ENCODE measurements at places on chromosomes 11 and 22.

- DNase-seq, result no peak
Observed at GRCh38 chr11:18005376-18006129, 7.3 kb downstream of the SERGEF start.

GRCh38 chr22:36700711-36701670 is 2.6 kb downstream of the CACNG2 start:
- no peak for DNase-seq

GRCh38 chr22:26949193-26949592 is 291.8 kb downstream of the MIAT start:
- DNase-seq, result peak; percentile 1

GRCh38 chr11:14089690-14090462 is 127.4 kb downstream of the SPON1 start:
- no peak for DNase-seq

DNA sequence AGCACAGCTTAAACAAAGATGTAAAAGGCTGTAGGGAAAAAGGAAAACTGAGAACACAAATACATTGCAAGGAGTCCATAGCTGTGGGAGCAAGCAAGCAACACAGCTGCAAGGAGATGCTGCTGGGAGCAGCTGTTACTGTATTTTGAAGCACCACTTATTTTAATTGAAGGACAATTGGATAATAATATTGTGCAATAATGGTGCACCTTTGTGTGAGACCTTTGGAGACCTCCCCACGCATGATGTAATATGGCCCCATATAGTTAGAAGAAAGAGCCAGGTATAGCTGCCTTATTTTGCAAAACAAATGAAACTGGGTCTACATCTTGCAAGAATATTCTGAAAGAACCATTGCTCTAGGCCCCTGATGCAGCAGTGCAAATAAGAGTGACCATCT is 191.1 kb upstream of the KIRREL3 start:
- DNase-seq, result no peak

- DNase-seq, result no peak
Observed at GRCh38 chr11:76263657-76264056, 57.4 kb upstream of the WNT11 start.

DNA sequence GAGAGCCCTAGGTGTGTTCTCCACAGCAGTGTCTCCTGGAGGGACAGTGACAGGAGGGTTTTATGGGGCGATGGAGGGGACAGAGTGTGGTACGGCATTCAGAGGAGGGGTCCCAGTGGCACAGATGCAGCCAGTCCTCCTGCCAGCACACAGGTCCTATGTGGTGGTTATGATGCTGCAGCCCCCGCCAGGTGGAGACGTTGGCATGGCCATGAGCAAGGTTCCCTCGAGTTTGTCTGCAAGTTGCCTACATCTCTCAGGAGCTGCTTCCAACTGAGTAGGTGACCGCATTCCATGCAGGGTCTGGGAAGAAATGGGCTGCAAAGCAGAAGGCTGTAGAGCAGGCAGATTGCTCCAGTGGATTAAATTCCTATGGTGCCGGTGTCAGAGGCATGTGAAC is 646.0 kb downstream of the TBC1D22A start:
- DNase-seq, result no peak

DNA sequence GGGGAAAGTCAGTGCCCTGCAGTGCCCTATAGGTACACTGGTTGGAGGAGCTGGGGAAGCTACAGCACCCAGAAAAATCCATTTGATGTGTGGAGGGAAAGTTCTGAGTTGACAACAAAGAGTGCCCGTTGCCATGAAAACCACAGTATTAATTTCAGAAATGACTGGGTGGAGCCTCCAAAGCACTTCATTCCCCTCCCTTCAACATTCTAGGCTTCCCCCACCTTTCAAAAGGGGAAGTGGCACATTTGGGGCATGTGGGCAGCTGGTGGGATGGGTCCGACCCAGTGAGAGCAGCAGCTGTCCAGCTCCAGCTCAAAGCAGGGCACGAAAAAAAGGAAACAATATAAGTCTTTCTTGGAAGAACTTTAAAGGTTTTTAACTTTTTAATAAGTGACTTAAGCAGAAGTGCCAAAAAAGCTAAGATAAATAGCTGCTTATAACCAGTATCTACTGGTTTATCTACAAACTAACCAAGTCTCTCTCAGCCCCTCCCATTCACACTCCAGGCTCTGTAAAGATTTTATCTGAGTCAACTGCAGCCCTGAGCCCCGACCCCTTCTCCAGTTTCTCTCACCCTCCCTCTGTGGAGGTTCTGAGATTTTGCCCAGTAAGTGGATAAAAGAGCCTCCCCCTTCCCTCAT is 9.0 kb upstream of the AHNAK start:
- DNase-seq, result no peak

- DNase-seq, result no peak
Observed at GRCh38 chr11:709109-709997, 3.3 kb downstream of the EPS8L2 start.

DNA sequence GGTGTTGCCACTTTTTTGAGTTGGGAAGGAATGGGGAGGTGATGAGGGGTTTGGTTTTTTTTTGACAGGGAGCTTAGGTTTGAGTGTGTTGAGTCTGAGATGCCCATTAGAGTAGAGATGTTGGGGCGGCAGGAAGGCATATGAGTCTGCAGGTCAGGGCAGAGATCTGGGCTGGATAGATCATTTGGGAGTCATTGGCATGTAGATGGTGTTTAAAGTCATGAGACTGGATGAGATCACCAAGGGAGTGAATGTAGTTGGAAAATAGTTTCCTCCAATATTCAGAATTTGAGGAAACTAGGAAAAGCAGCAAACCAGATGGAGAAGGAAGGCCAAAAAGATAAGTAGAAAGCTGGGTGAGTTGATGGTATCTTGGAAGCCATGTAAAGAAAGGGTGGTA is 2.1 kb upstream of the ANAPC15 start:
- DNase-seq, result peak; percentile 78

GRCh38 chr11:31240340-31240904 is 129.1 kb downstream of the DCDC1 start:
- DNase-seq, result peak; percentile 52

- no peak for DNase-seq
Observed at GRCh38 chr22:46366327-46366731, 30.8 kb downstream of the TRMU start.

DNA sequence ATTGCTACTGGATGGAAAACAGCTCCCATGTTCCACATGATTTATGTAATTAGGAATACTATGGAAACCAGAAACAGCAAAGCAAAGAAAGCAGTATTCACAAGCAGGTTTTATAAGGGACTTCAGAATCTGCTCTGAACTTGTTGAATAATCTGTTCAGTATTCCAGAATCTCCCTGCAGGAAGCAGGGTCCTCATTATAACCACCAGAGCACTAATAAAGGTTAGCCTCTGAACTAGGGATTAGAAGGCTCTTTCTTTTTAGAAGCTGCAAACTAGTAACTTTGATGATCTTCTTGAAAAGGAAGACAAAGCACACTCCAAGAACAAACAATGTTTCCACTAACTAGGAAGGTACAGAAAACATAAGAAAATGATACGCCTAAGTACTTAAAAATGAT is 125.8 kb downstream of the DCDC1 start:
- no peak for DNase-seq

GRCh38 chr11:28539239-28540030 is 431.2 kb downstream of the METTL15 start:
- DNase-seq, result peak; percentile 18

GRCh38 chr11:67434395-67434881 is 3.0 kb downstream of the PTPRCAP start:
- no peak for DNase-seq

- DNase-seq, result no peak
Observed at GRCh38 chr11:77753230-77753629, 67.3 kb downstream of the RSF1 start.

DNA sequence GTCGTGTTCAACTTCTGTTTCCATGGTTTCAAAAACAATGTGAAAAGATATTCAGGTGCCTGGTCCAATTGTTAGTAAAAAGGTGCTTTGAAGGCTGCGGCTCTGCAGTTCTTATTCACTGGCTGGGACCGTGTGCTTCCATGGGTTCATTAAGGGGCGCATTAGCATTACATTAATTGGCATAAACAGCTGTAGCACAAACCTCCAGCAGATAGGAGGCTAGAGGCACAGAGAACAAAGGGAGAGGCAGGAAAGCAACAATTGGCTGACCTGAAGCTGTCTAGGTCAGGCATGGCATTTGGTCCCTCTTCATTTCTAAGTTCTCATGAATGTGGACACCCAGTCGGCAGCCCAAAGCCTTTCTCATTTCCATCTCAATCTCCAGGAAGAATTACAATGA is 16.6 kb downstream of the PAK1 start:
- DNase-seq, result no peak

DNA sequence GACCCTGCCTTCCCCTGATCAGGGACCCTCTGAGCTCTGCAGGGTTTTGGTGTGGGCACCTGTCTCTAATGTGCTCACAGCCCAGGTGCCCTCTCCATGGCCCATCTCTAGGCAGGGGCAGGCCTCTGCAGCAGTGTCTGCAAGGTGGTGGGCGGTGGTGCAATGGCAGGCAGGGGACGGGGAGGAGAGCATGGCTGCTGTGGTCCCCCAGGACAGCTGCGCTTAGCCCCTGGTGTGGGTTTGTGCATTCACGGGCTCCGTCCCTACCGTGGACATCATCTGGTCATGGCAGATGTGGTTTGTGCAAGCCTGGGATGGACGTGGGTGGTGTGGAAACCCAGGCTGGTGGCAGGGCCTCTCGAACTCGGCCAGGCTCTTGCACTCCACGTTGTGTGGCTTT is 443.1 kb downstream of the TBC1D22A start:
- DNase-seq, result no peak

- DNase-seq, result no peak
Observed at GRCh38 chr11:78949976-78950690, 375.5 kb upstream of the NARS2 start.

- DNase-seq, result no peak
Observed at GRCh38 chr22:25027043-25027906, 74.8 kb downstream of the KIAA1671 start.

Measured in ELR (cell line).